ENCODE measurements at places on chromosomes 7 and 10.

DNA sequence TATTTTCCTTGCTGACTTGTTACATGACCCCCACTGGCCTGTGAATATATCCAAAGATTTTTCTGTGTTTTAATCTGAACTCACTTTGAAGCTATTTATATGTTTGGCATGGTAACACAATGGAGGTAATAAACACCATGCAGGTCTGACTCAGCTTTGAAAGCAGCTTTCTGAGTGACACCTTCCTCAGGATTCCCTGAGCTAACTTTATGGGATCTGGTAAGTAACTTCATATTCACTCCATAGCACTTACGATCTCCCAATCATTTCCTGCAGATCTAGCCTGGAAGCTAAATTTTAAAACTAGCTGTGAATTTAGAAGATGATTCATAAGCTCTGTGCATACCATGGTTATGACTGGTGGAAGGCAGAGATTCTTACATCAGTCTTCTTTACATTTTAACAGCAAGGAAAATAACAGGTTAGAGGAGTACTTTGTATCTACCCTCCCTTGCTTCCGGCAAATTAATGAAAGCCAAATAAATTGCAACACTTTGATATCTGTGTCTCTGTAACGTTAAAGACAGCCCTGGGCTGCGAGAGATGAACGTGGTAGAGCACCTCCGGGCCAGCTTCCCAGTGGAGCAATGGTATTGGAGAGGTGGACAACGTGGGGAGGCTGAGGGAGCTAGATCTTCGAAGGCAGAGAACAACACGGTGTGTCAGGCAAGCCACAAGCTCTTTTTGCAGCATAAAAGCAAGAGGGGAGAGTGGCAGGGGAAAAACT, 170.2 kb upstream of the KLF14 start:
- no peak for DNase-seq

DNA sequence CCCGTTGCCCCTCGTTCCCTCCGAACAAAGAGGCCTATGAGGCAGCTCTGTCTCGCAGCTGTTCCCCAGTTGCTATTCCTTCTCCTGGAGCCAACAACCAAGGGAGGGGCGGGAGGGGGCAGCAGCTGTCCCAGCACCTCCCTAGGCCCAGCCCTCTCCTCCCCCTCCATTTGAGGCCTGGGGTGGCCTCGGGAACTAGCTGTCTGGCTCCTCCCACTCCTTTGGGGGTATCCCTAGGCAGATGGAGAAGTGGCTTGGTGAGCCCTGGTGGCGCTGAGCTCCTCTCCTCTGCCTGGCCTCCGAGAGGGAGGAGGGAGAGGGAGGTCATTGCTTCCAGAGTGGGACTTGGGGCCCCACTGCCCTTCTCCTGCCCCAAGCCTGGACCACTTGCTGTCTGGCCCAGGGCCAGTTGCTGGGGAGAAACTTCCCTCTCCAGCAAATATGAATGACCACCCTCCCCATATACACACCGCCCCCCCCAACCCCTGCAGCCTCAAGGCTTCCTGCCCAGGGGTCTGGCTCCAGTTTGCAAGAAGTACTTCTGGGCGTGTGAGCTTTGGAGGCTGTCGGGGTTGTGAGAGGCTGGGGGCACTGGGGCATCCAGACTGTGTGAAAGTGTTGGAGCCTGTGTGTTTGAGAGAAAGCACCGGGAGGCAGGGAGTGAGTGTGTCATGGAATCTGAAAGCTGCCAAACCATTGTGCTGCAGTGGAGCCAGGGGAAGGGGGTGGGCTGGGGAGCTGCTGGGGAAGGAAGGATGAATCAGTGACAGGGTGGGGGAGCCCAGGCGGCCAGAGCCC, 3.1 kb downstream of the FLNC start:
- DNase-seq: peak; percentile 88

- DNase-seq: no peak
Measured at GRCh38 chr10:5117026-5117425, 22.8 kb downstream of the AKR1C3 start.

GRCh38 chr10:9743639-9744038, 1274.0 kb upstream of the CELF2 start:
- DNase-seq: no peak

GRCh38 chr10:127423218-127423915, 125.7 kb upstream of the NPS start:
- no peak for DNase-seq

- DNase-seq: no peak
Measured at GRCh38 chr10:29132551-29133111, 156.2 kb upstream of the LYZL1 start.

GRCh38 chr7:123769371-123769770, 20.6 kb upstream of the WASL start:
- peak; percentile 45 for DNase-seq

GRCh38 chr7:101553771-101554445, 75.2 kb downstream of the MYL10 start:
- DNase-seq: no peak

GRCh38 chr7:108415821-108416536, 40.3 kb downstream of the NRCAM start:
- no peak for DNase-seq

GRCh38 chr10:102776779-102777456, 33.2 kb downstream of the WBP1L start:
- DNase-seq: peak; percentile 67

DNA sequence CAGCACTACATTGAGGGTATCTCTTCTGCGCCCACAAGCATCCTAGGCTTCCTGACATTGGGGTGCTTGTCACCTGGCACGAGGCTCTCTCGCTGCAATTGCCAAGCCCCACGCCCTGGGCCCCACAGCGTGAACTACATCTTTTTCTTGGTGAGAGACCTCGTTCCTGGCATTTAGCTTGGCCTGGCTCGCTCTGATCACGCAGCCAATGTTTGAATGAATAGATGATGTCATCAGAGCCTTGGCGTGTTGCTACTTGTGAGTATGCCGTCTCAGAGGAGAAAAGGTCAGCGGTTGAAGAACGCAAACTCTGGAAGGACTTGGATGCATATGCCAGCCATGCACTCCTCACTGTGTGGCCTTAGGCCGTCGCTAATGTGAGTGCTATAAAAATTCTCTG, 150.2 kb upstream of the AUTS2 start:
- no peak for DNase-seq

- DNase-seq: no peak
Measured at GRCh38 chr10:2620827-2621521, 446.4 kb upstream of the PFKP start.

- peak; percentile 93 for DNase-seq
Measured at GRCh38 chr7:47610506-47611044, 28.7 kb upstream of the TNS3 start.

DNA sequence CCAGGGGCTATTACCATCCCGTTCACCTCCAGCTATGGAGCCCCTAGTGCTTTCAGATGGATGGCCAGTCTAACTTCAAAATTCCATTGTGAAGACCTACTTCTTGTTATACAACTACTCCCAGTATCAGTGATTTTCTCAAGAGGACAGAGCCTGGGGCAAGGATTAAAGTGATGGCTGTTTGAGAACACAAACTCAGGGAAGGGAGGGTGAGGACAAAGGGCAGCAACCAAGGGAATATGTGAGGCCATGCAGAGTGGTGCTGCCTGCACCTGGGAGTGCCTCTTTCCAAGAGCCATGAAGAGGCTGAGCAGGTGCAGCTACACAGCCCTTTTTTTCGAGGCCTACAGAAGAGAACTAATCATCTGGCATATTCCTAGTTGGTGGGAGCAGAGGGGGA, 303.5 kb upstream of the BMPER start:
- no peak for DNase-seq

DNA sequence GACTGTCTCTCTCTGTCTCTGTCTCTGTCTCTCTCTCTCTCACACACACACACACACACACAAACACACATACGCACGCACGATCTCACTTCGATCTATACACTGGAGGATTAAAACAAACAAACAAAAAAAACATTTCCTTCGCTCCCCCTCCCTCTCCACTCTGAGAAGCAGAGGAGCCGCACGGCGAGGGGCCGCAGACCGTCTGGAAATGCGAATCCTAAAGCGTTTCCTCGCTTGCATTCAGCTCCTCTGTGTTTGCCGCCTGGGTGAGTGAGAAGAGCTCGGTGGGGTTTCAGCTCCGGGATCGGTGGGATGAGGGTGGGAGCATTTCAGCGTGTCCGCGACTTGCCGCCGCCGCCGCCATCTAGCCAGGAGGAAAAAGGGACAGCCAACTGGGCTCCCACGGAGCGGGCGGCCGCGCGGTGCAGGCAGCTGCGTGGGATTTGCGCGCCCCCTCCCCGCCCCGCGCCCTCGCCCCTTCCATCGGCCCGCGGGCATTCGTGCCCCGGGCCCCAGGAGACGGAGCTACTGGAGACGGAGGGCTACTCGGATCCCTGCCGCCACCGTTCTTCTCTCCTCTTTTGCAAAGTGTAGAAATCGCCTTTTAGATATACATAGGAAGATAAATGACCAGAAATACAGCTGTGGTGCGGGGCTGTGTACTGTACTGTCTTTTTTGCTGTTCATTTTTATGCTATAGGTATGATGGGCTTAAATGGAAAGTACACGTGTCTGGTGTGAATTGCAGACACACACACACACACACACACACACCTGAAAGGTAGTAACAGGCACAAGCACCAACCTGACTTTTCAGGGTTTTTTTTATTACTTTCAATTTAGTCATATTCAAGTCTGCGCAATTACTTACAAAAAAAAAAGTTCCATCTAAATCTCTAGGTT, 581 bp downstream of the PTPRZ1 start:
- no peak for DNase-seq

DNA sequence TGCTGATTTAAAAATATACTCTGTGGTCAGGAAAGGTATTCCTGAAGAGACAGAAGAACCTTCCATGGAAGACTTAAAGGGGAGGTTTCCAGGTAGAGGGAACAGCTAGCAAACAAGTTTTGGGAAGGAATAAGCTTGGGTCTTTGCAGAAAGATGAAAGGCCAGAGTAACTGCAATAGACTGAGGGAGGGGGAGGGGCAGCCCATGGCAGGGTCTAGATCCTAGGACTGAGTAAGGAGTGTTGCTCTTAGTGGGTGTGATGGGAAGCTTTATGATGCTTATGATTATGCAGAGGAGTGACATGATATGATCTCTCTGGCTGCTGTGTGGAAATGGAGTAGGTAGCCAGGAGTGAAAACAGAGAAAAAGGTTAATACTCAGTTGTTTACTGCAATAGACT, 90.0 kb upstream of the FEZF1 start:
- DNase-seq: no peak

- no peak for DNase-seq
Measured at GRCh38 chr10:86768412-86769062, 12.1 kb downstream of the BMPR1A start.

- peak; percentile 12 for DNase-seq
Measured at GRCh38 chr10:51371743-51372142, 297.5 kb downstream of the PRKG1 start.

- no peak for DNase-seq
Measured at GRCh38 chr7:18702071-18702829, 206.7 kb downstream of the HDAC9 start.

DNA sequence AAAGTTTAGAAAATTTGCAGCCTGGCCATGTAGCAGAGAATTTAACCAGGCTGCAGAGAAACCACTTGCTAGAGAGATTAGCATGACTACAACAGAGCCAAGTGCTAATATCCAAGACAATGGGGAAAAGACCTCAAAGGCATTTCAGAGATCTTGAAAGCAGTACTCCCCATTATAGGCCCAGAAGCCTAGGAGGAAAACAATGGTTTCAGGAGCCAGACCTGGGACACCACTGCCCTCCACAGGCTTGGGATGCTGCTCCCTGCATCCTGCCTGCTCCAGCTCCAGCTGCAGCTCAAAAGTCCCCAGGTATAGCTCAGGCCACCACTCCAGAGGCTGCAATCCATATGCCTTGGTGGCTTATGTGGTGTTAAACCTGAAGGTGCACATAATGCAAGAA, 101.5 kb upstream of the TMEM72 start:
- DNase-seq: no peak

- DNase-seq: no peak
Measured at GRCh38 chr10:97081621-97082235, 104.0 kb downstream of the SLIT1 start.

GRCh38 chr7:47786557-47787248, 161.6 kb downstream of the PKD1L1 start:
- DNase-seq: peak; percentile 85

DNA sequence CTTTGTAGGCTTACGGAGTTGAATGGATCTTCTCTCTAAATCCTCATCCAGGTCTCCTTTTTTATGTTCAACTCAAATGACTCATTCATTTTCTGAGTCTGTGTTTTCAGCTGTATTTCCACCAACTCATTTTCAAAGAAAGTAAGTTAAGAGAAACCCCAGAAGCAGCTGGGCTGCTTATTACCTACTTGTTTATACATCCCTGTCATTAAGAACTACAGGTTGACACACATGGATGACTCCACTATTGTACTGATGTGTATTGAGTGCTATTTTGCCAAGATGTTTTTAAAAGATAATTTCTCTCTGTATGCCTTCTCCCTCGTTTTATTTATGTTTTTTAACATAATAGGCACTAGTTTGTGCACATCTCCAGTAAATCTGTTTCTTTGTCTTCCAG, 41.9 kb downstream of the DGKI start:
- no peak for DNase-seq

DNA sequence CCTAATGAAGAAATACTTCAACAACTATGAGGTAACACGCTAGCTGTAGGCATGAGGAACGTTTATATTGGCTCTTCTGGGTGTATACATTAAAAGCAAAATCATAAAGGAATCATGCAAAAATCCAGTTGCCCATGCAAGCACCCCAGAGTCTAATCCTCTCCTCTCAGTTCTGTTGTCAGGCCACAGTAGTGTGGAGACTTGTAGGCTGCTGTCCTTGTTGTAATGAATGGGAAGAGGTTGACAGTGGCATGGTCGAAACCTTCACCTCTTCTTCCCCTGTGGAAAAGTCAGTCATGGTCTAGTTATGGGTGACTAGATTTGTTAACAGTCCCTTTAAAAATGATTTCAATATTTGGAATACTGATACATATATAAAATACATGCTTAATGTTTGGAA, 121.3 kb downstream of the CNOT4 start:
- no peak for DNase-seq

DNA sequence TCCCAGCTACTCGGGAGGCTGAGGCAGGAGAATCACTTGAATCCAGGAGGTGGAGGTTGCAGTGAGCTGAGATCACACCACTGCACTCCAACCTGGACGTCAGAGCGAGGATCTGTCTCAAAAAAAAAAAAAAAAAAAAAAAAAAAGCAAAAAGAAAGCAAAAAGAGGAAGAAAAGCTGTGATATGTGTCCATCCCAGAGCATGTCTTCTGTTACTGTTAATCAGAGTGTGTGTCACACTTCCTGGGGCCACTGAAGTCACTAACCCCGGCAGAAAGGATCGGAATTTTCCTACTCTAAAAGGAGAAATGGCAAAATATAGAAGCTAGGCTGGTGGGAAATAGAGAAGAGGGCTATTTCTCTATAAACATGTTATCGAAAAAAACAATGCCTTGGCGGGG, 11.9 kb downstream of the PIK3AP1 start:
- DNase-seq: no peak

GRCh38 chr7:156478486-156478885, 162.1 kb upstream of the RNF32 start:
- no peak for DNase-seq

GRCh38 chr10:988667-989545, 672 bp downstream of the GTPBP4 start:
- DNase-seq: no peak

- no peak for DNase-seq
Measured at GRCh38 chr10:60967854-60968484, 24.0 kb upstream of the RHOBTB1 start.
